ENCODE measurements at places on chromosomes 2 and 18.

DNA sequence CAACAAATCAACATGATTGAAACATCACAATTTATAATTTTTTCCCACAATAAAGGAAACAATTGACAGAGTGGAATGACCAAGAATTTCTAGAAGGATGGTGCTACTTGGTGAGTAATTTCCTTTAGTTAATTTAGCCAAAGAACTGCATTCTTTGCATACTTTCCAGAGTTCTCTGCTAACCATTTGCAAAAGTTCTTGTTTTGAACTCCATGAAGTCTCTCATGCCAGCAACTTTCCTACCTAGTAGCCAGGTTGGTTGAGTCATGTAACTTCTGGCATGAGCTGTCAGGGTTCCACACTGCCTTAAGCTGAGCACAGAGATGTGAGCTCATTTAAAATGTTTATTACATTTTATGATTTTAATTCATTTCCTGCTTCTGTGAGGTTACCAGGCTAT, 539.6 kb downstream of the PID1 start:
- no peak for DNase-seq

DNA sequence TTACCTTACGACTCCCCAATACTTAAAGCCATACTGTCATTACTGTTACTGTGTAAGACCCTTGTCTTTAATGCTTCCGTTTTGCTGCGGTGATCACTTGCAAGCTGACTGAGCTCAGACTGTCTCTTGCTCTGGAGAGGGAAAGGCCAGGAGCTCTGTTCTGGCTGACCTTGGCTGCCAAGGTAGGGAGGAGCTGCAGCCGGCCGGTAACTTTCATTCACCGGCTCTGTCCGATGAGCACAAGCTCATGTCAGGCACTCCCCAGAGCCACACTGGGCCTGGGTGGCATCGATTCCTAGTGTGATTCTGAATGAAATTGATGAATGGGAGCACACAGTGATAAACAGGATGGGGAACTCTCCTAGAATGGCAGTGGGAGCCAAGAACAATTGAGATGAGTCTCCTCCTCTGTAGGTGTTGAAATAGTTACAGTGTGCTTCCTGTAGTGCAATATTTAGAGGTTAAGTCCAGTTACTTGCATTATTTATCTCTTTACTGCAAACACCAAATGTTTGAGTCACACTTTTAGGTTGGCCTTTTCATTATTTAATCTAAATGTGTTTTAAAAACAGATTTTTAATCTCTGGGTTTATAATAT, 100.9 kb downstream of the ATP9B start:
- no peak for DNase-seq

GRCh38 chr2:192444286-192444838, 249.6 kb upstream of the TMEFF2 start:
- DNase-seq, result no peak

DNA sequence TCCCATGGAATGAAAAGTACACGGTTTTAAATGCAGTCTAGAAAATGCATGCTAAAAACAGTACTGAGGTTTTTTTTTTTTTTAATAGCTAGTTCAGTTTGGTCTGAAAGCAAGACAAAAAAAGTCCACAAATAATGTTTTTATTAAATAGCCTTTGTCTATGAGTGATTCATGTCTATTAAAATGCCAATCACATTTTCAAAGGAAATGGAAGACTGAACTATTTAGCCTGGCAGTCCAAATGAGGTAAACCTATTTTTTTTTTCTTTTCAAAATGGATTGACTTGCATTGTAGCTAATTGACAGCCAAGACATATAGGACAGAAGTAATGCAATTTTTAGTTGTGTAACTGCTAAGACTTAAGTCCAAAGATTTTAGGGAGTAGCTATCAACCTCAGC, 90.3 kb downstream of the LRP1B start:
- no peak for DNase-seq

DNA sequence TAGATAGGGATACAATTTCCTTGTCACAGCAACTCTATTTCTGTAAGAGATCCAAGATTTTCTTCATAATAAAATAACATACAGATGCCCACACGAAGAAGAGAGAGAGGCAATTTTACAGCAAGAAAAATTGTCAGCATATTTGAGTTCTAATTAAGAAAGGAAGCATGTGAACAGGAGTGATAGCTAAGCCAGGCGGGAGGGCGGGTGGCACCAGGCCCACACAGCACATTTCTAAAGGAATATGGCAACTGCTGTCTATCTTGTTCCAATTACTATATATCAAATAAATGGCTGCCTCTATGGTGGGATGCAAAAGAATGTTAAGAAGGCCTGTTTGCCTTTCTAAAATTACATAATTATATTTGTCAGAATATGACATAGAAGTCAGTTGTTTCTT, 248.3 kb upstream of the DOK6 start:
- DNase-seq, result no peak

DNA sequence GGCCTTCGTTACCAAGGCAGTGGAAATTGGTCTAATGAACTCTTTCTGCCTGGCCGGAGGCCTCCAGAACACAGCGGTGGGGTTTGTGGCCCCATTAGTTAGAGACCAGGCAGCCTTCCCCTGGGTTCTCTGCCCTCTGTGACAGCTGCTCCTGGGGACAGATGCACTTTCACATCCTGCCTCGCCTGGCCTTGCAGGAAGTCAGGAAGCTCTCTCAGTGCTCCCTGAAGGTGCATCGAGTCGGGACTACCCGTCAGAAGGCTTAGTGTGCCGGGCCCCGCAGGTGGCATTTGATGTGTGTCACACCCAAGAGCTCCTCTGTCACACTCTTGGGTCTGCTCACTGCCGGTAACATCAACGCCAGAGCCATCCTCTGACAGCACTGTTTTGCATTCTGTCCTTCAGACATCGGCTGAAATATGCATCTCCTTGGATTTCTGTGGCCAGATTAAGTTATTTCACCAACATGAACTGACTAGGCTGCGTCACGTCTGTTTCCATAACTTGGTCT, 158.3 kb downstream of the LDLRAD4 start:
- DNase-seq, result no peak

DNA sequence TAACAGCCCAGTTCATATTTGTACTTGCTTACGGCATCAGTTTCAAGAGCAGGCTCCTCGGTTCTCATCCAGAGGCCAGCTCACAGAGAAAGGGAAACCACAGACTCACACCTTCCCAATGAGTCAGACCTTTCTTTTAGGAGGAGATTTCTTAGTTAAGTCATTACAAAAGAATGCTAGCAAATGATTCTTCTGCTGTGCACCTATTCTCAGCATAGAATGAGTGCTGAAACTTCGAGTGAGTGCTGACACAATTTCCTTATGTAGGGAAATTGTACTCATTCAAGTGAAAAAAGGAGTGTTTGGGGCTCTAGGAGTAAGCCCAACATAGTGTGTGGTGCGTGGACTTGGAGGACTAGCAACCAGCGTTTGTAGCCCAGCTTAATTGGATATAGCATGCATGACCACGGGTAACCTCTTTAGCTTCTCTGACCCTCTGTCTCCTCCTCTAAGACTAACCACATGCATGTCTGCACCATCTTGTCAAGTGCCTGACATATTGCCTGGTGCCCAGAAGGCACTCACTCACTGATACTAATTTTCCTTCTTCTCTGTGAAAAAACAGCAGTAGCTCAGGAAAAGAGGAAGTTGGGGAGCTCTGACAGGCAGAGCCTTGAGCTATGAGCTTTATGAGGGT, 87.0 kb downstream of the ALPK2 start:
- no peak for DNase-seq

Measured in stimulated activated CD4-positive, alpha-beta T cell treated with anti-CD3 and anti-CD28 coated beads, Interleukin-1b, Interleukin-23, amount 100 ng/mL, for 1 hour (primary cell).